ENCODE measurements at places on chromosomes 3 and 15. TPM values are rescaled to one million over a fixed set of nuclear protein-coding genes. Genes with fewer than 3 reads are reported as not detected.

GRCh38 chr15:40252438-40253166, 13.7 kb downstream of the PAK6 start:
- no peaks in the 10 kb centered on the region for H3K36me3 ChIP-seq
- no peak overlapping the region for H3K27ac ChIP-seq
- H3K27me3 ChIP-seq: peaks cover 39% of the 10 kb centered on the region
- peaks cover 10% of the 10 kb centered on the region for H3K4me1 ChIP-seq
- DNase-seq: no peak

The SLC9A9 gene
- 18.5 TPM for total RNA-seq

- DNase-seq: no peak
- no peaks in the 10 kb centered on the region for H3K36me3 ChIP-seq
- H3K27me3 ChIP-seq: no peaks in the 10 kb centered on the region
- H3K27ac ChIP-seq: no peak overlapping the region
These were observed 435.2 kb upstream of the GBE1 start for GRCh38 chr3:82196645-82197044.

DNA sequence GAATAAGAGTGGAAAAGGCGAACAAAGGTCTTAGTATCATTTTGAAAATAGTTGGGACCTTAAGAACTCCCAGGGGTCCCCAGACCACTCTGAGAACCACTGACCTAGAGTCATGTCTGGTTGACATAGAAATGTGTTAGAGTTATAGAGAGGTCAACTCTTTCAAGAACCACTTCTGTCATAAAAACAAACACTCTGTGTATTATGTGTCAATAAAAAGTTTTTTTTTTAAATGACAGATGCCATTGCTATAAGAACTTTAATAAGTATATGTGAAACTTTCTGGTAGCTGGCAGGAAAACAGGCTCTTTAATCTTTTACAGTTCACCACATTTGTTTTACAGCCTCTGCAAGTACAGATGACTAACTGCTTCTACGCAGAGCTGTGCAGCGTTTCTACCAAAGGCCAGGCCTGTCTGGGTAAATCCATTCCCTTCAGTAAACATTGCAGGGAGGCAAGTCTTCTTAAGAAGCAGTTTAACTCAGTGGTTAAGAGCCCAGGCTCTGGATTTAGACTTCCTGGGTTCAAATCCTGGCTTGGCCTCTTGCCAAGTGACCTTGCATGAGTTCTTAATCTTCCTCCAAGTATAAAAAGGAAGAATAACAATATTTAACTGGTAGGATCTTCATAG, 56.6 kb downstream of the RFTN1 start:
- DNase-seq: no peak
- H3K27me3 ChIP-seq: no peaks in the 10 kb centered on the region
- peaks cover 7% of the 10 kb centered on the region for H3K36me3 ChIP-seq
- H3K4me3 ChIP-seq: no peak overlapping the region

GRCh38 chr3:147195887-147196286, 210.5 kb downstream of the ZIC4 start:
- H3K27ac ChIP-seq: no peak overlapping the region
- no peaks in the 10 kb centered on the region for H3K4me1 ChIP-seq
- H3K36me3 ChIP-seq: no peaks in the 10 kb centered on the region
- no peak for DNase-seq
- no peak overlapping the region for H3K4me3 ChIP-seq
- no peaks in the 10 kb centered on the region for H3K27me3 ChIP-seq

The MCF2L2 gene
- total RNA-seq: 7.0 TPM

The ARPP21 gene
- not detected for total RNA-seq

DNA sequence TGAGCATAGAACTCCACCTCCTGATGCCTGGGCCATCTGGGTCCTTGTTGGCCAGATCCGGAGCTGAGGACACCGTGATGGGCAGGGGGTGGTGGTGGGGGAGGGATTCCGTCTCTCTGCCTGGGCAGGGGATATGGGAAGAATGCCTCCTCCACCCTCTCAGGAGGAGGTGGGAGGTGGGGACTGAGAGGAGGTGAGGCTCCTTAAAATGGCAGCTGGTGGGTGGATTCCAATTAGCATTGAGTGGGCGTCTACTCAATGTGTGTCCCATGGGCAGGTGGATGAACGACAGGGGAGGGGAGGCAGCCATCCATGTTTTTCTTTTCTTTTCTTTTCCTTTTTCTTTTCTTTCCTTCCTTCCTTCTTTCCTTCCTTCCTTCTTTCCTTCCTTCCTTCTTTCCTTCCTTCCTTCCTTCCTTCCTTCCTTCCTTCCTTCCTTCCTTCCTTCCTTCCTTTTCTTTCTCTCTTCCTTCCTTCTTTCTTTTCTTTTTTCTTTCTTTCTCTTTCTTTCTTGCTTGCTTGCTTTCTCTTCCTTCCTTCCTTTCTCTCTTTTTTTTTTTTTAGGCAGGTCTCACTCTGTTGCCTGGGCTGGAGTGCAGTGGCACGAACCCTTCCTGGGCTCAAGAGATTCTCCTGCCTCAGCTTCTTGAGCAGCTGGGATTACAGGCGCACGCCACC, 5.0 kb downstream of the SLC28A1 start:
- peaks cover 8% of the 10 kb centered on the region for H3K27me3 ChIP-seq
- H3K4me3 ChIP-seq: no peak overlapping the region
- no peaks in the 10 kb centered on the region for H3K36me3 ChIP-seq
- DNase-seq: no peak
- H3K27ac ChIP-seq: no peak overlapping the region
- H3K4me1 ChIP-seq: no peaks in the 10 kb centered on the region

- H3K27ac ChIP-seq: no peak overlapping the region
- H3K4me3 ChIP-seq: no peak overlapping the region
- no peaks in the 10 kb centered on the region for H3K27me3 ChIP-seq
These were observed 220.0 kb upstream of the UBE2E2 start for GRCh38 chr3:22982981-22983587.

The SCAMP5 gene
- 0.60 TPM for total RNA-seq

The P4HTM gene
- total RNA-seq: 49.9 TPM

DNA sequence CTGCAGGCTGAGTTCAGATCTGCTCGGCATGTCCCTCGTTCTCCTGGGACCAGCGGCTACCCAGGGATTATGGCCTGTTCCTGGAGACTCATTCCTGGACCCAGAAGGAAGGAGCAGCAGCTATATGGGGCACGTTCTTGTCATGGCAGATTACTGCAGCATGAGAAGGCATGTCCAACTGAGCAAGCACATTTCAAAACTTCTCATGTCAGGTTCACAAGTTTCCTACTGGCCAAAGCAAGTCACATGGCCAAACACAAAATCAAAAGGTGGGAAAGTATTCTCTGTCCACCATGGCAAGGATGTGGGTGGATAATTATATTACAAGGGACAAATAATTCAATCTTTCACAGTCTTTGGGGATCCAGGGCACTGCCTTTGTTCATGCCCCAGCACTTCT, 71.9 kb upstream of the C15orf39 start:
- H3K4me1 ChIP-seq: peaks cover 33% of the 10 kb centered on the region
- no peak for DNase-seq

The GUCA1C gene
- not detected for total RNA-seq

- H3K36me3 ChIP-seq: peaks cover 45% of the 10 kb centered on the region
- DNase-seq: no peak
- H3K27me3 ChIP-seq: no peaks in the 10 kb centered on the region
- H3K4me1 ChIP-seq: peaks cover 69% of the 10 kb centered on the region
- peak overlapping the region; percentile 69 for H3K27ac ChIP-seq
These were observed 84.8 kb upstream of the ICE2 start for GRCh38 chr15:60563539-60564404.

DNA sequence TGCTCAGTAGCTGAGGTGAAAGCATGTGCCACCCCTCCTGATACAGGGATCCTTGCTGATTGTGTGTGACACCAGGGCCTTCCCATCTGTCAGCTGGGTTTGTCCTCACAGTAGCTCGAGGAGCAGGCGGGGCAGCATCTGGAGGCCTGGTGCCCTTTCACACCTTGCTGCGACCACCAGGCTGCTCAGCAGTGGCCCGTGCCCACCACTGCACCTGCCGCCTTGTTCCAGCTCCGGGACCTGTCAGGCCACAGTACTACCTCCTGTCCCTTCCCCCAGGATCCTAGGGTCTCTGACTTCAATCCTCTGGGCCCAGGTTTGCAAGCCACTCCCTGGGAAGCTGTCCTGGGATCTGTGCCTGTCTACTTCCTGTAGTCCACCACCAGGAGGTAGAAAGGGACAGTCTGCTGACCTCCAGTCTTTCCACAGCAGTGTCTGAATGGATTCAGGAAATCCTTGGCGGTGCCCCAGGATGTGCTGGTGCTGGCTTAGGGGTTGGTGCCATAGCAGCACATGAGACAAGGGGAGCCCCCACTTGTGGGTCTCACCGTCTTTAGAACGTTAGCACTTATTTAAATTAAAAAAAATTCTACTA, 27.5 kb downstream of the APBA2 start:
- no peak overlapping the region for H3K4me3 ChIP-seq
- DNase-seq: no peak
- no peaks in the 10 kb centered on the region for H3K4me1 ChIP-seq
- H3K36me3 ChIP-seq: no peaks in the 10 kb centered on the region
- H3K27ac ChIP-seq: no peak overlapping the region

The MAGI1 gene
- 0.25 TPM for total RNA-seq

GRCh38 chr3:110362751-110363150, 708.9 kb upstream of the NECTIN3 start:
- H3K27me3 ChIP-seq: no peaks in the 10 kb centered on the region
- H3K27ac ChIP-seq: no peak overlapping the region
- H3K36me3 ChIP-seq: no peaks in the 10 kb centered on the region
- H3K4me3 ChIP-seq: no peak overlapping the region
- H3K4me1 ChIP-seq: no peaks in the 10 kb centered on the region

DNA sequence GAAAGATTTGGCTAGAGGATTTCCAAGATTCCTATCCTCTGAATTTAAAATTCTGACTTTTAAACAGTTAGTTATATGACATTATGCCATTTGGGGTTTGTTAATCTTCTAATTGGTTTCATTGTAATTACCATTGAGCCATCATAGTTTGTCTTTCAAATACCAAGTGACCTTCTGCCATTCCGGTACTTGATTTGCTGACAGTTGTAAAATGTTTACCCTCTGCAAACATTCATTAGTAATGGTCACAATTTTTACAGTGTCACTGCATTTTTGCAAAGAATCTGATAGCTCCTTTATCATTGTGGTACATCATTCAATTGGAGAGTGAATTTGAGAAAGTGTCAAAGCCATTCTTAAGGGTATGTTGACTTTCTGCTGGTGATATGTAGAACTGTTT, 645.0 kb upstream of the TBL1XR1 start:
- DNase-seq: no peak
- no peaks in the 10 kb centered on the region for H3K36me3 ChIP-seq
- H3K4me1 ChIP-seq: no peaks in the 10 kb centered on the region
- H3K4me3 ChIP-seq: no peak overlapping the region

The NANOGP8 gene
- total RNA-seq: not detected

The COL8A1 gene
- total RNA-seq: 0.10 TPM

- no peak for DNase-seq
- peaks cover 16% of the 10 kb centered on the region for H3K36me3 ChIP-seq
- no peaks in the 10 kb centered on the region for H3K27me3 ChIP-seq
- no peak overlapping the region for H3K4me3 ChIP-seq
- peaks cover 9% of the 10 kb centered on the region for H3K4me1 ChIP-seq
These were observed 42.0 kb upstream of the CTDSPL2 start for GRCh38 chr15:44385344-44385942.

GRCh38 chr3:132637590-132637989, 22.0 kb downstream of the ACAD11 start:
- no peak overlapping the region for H3K4me3 ChIP-seq
- no peak overlapping the region for H3K27ac ChIP-seq
- no peaks in the 10 kb centered on the region for H3K4me1 ChIP-seq
- no peaks in the 10 kb centered on the region for H3K27me3 ChIP-seq
- H3K36me3 ChIP-seq: peaks cover 25% of the 10 kb centered on the region

The TMEM40 gene
- total RNA-seq: not detected

The UTS2B gene
- total RNA-seq: not detected

The SLC22A14 gene
- not detected for total RNA-seq
